Panc1 (cell line): ENCODE measurements at places on chromosomes 6 and 20.

- DNase-seq = no peak
Observed at GRCh38 chr20:4047614-4048013, 32.3 kb upstream of the RNF24 start.

GRCh38 chr6:28330041-28330440 is 5.9 kb downstream of the ZSCAN31 start:
- no peak for DNase-seq

DNA sequence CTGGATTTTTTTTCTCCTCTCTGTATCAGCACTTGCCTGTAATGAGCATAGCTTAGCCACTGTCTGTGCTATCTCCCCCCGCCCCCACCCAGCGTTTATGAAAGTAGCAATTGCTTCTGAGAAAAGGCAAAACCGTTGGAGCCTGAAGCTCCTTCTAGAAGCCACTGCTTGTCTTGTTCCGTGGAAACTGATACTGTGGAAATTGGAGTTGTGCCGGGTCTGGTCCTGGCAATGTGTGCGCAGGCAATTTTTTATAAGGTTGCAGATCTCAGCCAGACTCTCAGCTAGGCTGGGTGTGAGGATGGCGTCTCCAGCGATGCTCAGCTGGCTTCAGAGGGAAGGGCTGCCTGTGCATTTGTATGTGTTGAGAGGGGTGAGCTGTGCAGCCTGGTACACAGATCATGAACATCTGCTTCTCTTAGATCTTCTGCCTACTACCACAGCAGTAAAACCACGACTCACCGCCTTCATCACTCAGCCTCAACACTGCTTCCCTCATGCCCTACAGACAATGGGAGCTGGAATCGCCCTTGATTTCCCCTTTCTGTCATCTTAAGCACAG is 72.4 kb upstream of the GTSF1L start:
- DNase-seq = no peak

- DNase-seq = no peak
Observed at GRCh38 chr6:84582997-84583396, 181.4 kb downstream of the TBX18 start.

- no peak for DNase-seq
Observed at GRCh38 chr20:53336892-53337291, 256.7 kb downstream of the ZNF217 start.

- DNase-seq = peak; percentile 41
Observed at GRCh38 chr6:72363844-72364740, 257.8 kb upstream of the KCNQ5 start.

- DNase-seq = no peak
Observed at GRCh38 chr6:167146135-167146534, 11.6 kb downstream of the GPR31 start.

GRCh38 chr6:168116438-168116974 is 37.5 kb upstream of the FRMD1 start:
- no peak for DNase-seq

DNA sequence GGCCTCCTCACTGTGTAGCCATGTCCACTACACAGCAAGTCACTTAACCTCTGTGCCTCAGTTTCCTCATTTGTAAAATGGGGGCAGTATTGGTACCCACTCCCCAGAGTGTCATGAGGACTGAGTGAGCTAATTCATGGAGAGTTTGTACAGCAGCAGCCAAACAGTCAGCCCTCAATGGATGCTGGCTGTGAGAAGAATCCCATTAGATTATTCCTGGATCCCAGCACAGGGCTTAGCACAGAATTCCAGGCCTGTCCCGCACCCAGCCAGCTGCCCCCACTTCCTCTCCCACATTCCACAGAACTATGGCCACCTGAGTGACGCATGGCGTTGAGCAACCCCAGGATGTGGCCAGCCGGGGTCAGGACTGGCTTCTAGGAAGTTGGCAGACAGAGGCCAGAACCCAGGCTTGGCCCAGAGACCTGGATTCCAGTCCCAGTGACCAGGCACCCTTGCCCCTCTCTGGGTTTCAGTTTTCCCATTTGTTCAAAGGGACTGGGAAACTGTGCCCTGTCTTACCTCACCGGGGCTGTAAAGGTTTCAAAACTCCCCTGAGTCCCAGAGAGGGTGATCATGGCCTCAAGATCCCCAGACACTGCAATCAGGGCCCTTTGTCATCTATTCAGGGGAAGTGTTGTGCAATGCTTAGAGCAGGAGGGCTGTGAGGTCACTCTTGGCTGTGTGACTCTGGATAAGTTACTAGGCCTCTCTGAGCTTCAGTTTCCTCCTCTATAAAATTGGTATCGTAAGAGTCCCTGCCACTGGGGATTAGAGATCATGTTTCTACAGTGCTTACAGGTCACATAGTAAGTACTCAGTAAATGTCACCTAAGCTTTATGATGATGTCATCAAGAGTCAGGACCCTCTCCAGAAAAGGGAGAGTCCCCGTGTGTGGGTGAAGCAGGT is 3.0 kb upstream of the TGM2 start:
- no peak for DNase-seq

- DNase-seq = no peak
Observed at GRCh38 chr20:4488407-4489339, 233.0 kb upstream of the PRND start.

DNA sequence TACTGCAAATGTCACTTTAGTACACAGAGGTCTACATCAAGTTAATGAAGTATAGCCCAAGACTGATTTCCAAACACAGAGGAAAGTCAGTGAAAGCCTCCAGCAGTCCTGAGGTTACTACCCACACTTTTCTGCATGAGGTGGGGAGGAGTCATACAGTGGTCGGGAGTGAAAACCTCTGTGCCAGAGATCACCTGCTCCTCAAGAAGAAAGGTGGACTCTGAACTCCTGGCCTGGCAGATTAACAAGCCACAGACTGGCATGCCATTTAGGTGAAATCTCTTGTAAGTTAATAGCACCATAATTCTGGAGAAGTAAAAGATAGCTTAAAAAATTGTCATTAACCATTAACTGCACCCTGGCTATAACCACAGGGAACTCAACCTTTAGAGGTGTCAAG is 125.0 kb upstream of the LAMP5 start:
- DNase-seq = no peak

- no peak for DNase-seq
Observed at GRCh38 chr6:13667655-13668054, 44.0 kb downstream of the RANBP9 start.
